ENCODE measurements at places on chromosomes 3 and 15.

DNA sequence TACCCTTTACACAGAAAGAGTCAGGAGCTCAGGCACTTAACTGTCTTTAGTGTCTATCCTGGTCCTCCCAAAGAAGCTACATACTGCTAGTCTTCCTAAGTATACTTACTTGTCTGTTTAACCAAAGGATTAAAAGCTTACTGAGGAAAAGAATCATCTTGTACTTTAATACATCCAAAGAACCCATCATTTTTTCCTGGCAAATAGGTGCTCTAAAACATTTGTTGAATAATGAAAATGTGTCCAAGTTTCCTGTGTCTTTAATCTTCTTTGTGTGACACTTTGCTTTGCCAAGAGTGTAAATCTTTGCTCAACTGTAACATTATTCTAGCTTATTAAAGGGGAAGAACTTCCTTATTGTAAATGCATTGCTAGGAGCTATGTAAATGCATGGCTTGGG lies 519.2 kb downstream of the OTOL1 start:
- DNase-seq = no peak

DNA sequence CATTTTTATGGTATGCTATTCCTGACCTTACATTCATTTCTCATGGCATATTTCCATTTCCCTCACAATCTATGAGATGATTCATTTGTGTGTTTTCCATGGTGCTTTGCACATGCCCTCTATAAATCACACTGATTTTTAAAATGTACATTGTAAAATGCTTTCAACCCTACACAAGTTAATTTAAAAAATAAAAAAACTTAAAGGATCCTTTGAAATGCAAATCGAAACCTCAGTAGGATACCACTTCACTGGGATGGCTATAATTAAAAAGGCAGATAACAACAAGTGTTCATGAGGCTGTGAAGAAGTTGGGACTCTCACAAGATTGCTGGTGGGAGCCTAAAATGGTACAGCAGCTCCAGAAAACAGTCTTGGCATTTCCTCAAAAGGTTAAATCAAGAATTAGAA lies 83.5 kb downstream of the FMN1 start:
- no peak for DNase-seq

DNA sequence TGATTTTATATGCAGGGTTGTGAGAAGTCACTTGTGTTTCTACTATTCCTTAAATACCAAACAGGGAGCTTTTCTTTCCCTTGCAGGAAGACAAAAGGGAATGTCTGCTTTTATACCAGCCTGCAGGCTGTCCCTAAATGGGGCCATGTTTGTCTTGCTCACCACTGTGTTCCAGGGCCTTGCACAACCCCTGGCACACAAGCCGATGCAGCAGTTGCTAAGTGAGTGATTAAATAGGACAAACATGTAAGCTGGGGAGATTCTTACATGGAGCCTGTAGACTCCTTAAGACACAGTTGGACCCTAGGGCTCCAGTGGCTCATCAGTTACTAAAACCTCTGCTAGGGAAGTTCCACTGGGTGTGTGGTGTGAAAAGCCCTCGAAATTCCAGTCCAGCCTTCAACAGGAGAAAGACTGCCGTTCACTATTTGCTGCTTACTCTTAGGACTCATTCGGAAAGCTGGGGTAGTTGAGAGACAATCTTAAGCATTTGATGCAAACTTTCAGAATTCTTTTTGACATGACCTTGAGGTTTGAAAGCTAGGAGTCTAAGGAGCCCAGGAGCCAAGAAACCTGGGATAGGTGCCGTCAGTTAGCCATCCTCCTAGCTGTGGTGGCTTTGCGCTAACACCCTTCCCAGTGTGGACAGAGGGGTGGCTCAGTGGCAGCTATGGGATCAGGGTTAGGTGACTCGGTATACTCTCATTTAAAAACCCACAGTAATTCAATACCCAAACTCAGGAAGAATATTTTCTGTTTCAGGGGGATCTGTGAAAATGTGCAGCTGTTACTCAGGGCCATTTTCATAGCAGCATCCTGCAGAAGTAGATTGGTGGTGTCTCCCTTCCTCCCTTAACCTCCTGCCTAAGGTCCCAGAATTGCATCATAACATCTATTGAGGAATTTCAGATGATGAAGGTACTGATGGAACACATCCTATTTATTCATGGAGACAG lies 39.1 kb downstream of the SYNM start:
- no peak for DNase-seq

- no peak for DNase-seq
These were observed 299.8 kb upstream of the EPHA3 start for GRCh38 chr3:88807491-88808105.

- DNase-seq = no peak
These were observed 4.7 kb upstream of the BNC1 start for GRCh38 chr15:83289160-83289559.

DNA sequence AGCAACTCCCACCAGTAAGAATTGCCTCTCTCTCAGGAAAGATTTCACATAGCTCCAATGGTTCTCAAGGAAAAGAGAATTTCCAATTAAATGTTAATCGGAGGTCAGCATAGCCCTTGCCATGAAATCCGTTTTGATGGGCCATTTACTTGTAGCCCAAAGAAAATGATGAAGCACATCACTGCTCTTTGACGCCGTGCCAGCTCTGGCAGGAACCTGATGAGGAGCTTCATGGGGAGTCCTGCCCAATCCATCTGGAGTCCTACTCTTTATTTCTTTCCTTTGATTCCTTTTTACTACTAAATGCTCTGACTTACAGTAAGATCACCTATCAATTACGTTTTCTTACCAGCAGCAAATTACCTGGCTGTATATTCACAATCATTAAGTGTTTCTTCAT lies 84.7 kb downstream of the FGF12 start:
- no peak for DNase-seq

- no peak for DNase-seq
These were observed 63.4 kb upstream of the GATA2 start for GRCh38 chr3:128556384-128556783.

- no peak for DNase-seq
These were observed 37.4 kb downstream of the ZNF860 start for GRCh38 chr3:32018757-32019564.

GRCh38 chr15:50786438-50786837 lies 20.9 kb upstream of the SPPL2A start:
- no peak for DNase-seq

DNA sequence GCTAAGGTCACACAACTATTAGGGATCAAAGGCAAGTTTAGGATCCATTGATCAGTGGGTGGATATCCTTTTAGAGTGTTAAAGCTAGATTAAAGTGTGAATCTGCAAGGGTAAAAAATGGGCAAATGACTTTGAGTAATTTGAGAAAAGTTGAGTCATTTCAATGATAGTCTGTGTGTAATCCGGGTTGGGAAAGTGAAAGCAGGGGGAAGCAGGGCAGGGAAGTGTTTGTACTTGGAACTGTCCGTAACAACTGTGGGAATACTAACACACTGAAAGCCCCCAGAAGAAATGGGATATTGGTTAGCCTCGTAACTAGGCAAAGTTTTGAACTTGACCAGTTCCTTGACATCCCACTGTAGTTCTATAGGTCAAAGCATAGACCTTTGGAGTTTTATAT lies 187.2 kb upstream of the SLITRK3 start:
- DNase-seq = no peak

DNA sequence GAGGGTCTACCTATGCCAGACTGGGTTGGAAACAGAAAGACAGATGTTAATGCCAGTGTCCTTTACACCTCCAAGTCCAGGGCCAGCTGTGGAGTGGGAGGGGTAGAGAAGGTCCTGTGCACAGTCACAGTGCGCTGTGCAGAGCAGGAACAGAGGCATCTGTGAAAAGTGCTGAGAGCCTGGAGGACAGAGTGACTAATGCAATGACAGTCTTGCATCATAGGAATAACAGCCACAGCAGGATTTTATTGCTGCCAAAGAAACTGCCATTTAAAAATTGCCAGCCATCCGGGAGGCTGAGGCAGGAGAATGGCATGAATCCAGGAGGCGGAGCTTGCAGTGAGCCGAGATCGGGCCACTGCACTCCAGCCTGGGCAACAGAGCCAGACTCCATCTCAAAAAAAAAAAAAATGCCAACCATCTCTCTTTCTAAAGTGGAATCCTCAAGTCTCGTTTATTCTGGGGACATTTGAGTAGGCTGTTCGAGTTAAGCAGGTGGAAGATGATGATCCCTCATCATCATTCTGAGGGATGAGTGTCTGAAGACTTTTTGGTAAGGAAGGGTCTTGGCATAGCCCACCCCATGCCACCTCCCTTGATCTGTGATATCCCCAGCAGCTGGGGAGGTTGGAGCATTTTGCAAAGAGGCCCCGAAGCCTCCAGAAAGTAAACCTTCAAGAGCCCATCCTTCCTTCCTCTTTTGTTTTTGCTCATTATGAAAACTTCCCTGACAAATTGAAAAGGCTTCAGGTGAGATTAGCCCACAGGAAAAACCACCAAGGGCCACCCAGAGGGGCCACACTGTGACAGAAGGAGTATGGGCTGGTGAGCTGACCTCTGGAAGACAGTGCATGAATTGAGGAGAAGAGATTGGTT lies 7.7 kb downstream of the CCR2 start:
- no peak for DNase-seq

- no peak for DNase-seq
These were observed 11.2 kb downstream of the SEC13 start for GRCh38 chr3:10309736-10310135.

GRCh38 chr3:114093596-114093995 lies 37.1 kb downstream of the QTRT2 start:
- no peak for DNase-seq

GRCh38 chr3:111299192-111299615 lies 227.6 kb downstream of the NECTIN3 start:
- no peak for DNase-seq

GRCh38 chr3:65666448-65667091 lies 372.1 kb downstream of the MAGI1 start:
- no peak for DNase-seq

GRCh38 chr3:10292505-10293419 lies at the start of gene GHRL:
TSS of gene GHRL (minus strand) at chr3:10292947. CDS start at chr3:10290180, 2,767 bp downstream.
- DNase-seq = no peak

GRCh38 chr3:147119346-147119745 lies 287.0 kb downstream of the ZIC4 start:
- DNase-seq = no peak

DNA sequence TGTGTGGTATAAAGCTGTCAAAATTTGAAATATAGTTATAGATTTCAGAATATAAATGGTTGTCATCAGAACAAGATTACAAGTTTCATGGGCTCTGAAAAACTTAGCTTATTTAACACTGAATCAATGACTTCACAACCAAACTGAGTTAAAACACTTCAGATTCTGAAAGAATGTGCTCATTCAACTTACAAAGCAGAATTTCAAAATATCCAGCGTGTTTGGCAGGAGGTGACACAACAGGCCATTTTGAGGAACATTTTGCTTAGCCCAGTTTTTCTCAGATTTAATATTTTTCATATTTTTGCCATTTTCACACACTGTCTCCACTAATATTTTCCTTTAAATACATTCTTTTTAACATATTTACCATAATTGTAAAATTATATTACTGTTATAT lies 781.1 kb downstream of the TUSC7 start:
- no peak for DNase-seq

DNA sequence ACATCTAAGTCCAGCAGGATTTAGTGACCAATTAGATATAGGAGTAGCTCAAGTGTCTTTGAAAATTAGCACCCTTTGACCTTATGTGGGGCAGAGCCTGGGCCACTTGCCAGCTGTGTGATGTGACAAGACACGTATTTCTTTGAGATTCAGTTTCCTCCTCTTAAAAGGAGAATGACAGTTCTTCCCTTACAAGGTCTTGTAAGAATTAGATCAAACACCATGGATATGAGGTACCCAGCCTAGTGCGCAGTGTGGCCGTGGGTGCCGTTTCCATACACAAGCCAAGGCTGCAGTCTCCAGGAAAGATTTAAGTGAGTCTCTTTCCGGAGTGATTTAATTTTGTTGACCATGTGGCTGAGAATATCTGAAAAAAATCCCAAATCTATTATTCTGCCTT lies 46.3 kb downstream of the ARHGAP31 start:
- DNase-seq = no peak

DNA sequence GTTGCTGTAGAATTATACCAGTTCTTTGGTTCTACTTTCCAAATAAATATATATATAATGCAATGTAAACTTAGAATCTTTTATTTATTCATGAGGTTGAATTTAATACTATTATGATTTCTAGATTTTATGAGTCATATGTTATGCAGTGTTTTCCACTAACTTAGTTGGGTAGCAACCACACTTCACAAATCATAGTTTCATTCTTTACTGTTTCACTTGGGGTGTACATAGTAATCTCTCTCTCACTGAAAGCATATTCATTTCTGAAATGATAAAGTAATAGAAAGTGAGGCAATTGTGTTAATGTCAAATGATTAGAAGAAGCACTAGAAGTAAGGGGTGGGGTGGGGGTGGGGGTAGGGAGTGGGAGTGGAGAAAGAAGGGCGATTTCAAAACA lies 52.6 kb downstream of the IQCH start:
- no peak for DNase-seq

DNA sequence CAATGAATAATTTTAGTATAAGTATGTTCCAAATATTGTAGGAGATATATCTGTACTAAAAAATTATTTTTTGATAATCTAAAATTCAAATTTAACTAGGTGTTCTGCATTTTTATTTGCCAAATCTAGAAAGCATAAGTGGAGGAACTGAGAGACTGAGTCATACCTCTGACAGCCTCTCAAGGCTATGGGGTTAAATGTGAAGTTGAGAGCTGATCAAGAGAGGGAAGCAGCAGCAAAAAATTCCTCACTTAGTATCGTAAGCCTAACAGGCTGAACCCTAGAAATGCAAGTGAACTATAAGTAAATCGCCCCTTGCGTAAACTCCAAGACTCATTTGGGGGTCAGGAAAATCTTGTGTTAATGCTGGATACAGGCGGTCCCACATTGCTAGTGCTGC lies 12.8 kb upstream of the TOPAZ1 start:
- no peak for DNase-seq

GRCh38 chr3:47441796-47442551 lies 33.8 kb downstream of the SCAP start:
- DNase-seq = no peak

DNA sequence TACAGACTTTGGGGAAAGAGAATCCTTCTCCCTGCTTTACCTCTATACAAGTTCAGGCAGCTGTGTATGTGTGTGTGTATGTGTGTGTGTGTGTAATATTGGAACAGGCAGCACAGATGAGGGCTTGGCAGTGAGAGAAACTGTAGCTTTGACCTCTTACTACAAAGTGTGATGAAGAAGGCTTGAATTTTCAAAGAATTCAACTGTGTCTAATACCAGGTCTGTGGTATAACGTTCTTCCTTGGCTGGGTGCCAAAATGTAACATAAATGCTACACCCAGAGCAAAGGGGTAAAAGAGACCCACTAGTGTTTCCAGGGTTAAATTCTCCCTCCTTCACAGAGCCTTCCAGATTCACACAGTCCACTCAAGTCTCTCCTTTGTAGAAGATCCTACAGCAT lies 51.1 kb downstream of the CHST2 start:
- no peak for DNase-seq

GRCh38 chr3:149647285-149647684 lies 10.5 kb downstream of the WWTR1 start:
- DNase-seq = no peak

- no peak for DNase-seq
These were observed 103.0 kb upstream of the ARHGEF26 start for GRCh38 chr3:154018100-154018696.

DNA sequence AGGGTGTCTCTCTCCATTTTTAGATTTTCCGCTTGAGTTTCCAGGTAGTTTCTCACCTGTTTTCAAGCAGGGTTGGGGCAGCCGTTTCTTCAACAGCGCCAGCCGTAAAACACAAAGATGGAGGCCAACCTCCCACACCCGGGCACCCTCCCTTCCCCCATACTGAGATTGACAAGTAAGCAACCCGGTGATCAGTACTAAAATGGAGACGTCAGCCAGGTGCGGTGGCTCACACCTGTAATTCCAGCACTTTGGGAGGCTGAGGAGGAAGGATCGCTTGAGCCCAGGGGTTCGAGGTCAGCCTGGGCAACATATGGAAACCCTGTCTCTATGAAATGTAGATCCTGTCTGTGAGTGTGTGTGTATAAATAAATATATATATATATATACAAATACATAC lies 903 bp upstream of the ZSCAN2 start:
- no peak for DNase-seq
